ENCODE measurements at places on chromosomes 1 and 21. TPM values are rescaled to one million over a fixed set of nuclear protein-coding genes. Genes with fewer than 3 reads are reported as not detected.

The TLR5 gene
- not detected for total RNA-seq

The GABPB2 gene
- 2.9 TPM for total RNA-seq

The ANGPTL1 gene
- not detected for total RNA-seq

The SYPL2 gene
- total RNA-seq, result 0.24 TPM

The HRNR gene
- not detected for total RNA-seq

The HIVEP3 gene
- total RNA-seq, result 5.1 TPM

The AMPD1 gene
- not detected for total RNA-seq

The PLD5 gene
- not detected for total RNA-seq

The SMG5 gene
- 116 TPM for total RNA-seq

All from A172 (cell line).